ENCODE measurements at places on chromosomes 4 and X.

DNA sequence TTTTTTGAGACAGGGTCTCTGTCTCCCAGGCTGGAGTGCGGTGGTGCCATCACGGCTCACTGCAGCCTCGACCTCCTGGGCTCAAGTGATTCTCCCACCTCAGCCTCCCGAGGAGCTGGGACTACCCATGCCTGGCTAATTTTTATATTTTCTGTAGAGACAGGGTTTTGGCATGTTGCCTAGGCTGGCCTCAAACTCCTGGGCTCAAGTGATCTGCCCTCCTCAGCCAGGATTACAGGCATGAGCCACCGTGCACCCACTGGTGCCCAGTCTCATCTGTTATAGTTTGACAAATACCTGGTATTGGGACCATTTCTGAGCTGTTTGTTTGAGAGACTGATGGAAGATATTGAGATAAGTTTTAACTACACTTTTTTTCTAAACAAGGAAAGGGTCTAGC is 57.5 kb upstream of the SMIM10 start:
- DNase-seq = no peak

DNA sequence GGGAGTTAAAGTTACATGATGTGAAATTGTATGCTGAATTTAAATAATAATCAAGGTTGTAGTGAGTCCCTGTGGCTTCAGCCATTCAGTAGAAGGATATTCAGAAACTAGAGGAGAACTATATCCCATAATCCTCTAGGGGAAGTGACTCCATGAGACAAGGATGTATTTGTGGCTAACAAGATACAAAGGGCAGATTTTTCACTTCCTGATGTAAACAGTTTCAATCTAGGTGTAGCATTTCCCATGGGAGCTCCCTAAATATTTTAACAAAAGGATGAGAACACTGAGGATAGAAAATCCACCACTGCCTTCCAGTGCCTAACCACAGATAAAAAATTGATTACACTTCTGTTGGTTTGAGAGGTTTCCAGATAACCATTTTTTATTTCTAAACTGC is 435.4 kb upstream of the TENM3 start:
- no peak for DNase-seq

DNA sequence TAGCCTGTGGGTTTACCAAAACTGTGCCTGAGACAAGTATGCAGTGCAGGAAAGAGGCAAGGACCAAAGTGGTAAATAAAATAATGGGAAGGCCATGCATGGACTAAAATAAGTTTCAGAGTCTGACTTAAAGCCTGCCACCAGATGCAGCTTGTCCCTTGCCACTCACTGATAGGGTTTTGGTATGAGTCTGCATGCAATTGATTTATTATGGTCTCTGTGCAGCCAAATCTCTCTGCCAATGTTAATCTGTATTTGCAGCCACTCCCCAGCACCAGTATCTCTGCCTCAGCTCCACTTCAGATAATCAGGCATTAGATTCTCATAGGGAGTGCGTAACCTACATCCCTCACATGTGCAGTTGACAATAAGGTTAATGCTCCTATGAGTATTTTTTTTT is 5.5 kb upstream of the FGF2 start:
- peak; percentile 7 for DNase-seq

GRCh38 chr4:172683021-172683420 is 485.6 kb upstream of the GALNT7 start:
- no peak for DNase-seq

DNA sequence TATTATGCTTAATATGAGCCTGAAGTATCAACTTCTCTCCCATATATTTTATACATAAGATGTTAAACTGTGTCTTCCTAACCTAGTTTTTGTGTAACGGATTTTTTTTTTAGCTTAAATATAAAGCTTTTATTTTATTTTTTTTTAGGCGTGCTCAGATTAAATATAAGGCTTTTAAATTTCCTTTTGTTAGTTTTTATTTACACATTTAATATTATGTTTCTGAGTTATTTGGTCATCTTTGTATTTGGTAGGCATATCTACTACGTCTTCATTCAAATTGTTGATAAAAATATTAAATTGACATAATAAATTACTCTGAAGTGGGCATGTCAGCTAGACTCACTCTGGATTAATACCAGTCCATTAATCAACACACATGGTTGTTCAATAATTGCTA is 4.2 kb downstream of the SLAIN2 start:
- DNase-seq = no peak

- no peak for DNase-seq
Measured at GRCh38 chr4:70754990-70755688, 33.4 kb downstream of the RUFY3 start.

DNA sequence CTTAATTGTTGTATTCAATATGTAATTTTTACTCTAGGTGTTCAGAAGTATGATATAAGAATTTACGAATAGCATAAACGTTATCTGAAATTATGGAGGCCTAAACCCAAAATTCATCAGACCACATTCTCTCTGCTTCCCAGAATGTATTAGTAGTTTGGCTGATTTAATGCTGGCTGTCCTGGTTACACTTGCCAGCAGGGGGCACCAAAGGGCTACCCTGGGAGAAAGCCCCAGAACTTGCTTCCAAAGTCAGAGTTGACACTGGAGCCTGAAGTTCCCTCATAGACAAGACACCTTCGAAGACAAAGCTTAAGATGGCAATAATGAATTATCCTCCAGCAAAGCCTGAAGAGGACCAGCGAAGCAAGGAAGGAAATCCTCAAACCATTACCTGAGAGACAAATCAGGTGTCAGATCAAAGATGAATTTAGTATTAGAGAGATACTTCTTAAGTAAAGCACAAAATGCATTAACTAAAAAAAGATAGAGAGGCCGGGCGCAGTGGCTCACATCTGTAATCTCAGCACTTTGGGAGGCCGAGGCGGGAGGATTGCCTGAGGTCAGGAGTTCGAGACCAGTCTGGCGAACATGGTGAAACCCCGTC is 11.3 kb upstream of the ANOS1 start:
- DNase-seq = peak; percentile 3

DNA sequence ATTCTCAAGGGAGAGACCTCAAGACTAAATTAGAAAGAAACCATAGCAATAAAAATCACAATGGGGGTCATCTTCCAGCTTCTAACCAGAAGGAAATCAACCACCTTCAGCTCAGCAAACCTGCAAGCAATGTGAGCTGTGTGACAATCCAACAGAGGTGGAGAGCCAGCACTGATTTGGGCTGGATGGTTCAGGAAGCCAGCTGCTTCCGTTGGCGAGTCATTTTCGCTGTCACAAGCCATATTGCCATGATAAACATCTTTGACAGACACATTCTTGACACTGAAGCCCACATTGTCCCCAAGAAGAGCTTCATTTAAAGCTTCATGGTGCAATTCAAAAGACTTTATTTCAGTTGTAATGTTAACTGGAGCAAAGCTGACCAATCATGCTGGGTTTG is 22.7 kb downstream of the F8A1 start:
- no peak for DNase-seq

- DNase-seq = no peak
Measured at GRCh38 chrX:129980540-129981199, 1.8 kb upstream of the BCORL1 start.

DNA sequence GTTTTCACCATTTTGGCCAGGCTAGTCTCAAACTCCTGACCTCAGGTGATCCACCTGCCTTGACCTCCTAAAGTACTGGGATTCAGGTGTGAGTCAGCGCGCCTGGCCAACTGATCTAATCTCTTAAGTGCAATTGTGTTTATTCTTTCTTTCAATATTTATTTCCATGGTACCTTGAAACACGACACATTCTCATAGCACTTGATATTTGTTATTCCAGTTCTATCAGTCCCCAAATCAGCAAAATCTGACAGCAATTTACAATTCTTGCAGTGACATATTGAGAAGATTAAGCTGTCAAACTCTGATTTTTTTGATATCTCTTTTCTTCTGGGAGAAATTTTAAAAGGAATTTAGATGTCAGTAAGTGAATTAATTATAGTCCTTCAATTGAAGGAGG is 218.1 kb upstream of the FAT4 start:
- no peak for DNase-seq

DNA sequence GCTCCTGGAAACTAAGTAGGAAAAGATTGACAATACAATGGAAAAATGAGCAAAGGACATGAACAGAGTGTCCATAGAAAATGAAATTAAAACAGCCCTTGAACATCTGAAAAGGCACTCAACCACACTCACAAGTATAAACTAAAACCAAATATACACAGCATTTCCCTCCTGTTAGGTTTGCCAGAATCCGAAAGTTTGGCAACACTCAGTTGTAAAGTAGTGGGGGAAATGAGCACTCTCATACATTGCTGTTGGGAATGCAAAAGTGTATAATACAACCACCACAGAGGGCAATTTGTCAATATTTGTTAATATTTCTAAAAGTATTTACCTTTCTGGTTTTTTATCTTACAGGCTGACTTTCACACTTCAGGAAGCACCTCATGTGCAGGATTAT is 84.2 kb upstream of the TMEM164 start:
- DNase-seq = no peak

DNA sequence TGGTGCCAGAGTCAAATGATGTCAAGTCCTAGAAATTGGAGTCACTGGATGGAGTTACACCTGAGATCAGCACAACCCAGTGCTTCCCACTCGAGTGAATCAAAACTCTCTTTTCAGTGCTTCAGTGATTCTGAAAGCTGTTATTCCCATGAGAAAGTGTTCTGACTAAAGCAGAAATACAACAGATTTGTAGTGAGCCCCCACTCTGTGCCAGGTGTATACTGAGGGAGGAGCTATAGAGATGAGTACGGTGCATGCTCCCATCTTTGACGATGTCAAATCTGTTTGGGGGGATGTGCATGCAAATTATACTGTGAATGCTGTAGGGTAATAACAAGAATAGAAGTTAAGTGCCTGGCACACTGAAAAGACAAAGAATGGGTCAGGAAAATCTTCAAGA is 330.2 kb downstream of the HS3ST1 start:
- DNase-seq = no peak

GRCh38 chr4:13601048-13601447 is 26.5 kb downstream of the BOD1L1 start:
- no peak for DNase-seq

DNA sequence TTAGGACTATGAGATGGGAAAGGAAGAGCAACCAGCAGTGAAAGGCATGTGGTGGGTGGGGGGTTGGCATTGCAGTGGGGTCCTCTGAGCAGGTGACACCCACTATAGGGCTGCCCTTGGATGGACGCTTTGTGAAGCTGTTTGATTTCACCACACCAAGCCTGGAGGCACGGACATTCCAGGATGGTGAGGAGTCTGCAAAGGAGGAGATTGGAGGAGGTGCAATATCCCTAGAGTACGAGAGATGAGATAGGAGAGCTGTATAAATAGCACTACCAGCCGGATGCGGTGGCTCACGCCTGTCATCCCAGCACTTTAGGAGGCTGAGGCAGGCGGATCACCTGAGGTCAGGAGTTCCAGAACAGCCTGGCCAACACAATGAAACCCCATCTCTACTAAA is 42.3 kb downstream of the SHOX start:
- DNase-seq = no peak

GRCh38 chr4:48141048-48141447 is 7.0 kb upstream of the TXK start:
- no peak for DNase-seq

DNA sequence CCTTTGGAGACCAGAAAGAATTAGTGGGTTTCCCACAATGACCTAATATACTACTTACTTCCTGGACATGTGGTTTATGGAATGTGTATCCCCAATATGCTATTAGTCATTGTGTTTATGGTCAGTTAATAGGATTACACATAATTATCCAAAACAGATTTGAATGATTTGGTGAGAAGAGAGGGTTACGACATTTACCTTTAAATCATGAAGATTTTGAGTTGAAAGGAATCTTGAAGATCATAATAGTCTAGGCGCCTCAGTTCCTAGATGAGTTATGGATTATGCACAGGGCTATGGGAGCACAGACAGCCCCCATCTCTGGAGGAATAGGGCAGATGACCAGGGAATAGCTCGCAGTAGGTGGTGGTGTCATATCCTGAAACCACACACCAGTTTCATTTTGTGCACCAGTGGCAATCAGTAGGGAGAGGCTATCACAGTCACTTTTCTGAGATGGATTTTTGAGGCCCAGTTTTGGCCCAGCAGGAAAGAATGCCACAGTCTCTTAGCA is 61.3 kb downstream of the SEPTIN11 start:
- DNase-seq = no peak

- no peak for DNase-seq
Measured at GRCh38 chr4:8860892-8861575, 10.6 kb downstream of the HMX1 start.

DNA sequence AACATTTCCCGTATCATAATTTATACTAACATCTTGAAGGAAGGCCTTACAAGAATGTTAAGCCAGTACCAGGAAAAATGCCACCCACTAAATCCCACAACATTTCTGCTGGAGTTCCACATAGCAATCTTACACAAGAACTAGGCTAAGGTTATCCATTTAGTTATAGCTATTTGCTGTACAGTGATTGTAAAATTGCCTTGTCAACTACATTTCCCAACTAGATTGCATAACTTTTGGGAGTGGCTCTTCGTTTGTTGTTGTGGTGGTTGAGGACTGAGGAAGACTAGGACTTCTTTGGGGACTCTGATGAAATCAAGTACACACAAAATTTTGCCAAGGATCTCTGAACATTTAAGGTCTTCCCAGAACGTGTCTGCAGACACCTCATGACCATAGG is 8.0 kb downstream of the IBSP start:
- DNase-seq = no peak

DNA sequence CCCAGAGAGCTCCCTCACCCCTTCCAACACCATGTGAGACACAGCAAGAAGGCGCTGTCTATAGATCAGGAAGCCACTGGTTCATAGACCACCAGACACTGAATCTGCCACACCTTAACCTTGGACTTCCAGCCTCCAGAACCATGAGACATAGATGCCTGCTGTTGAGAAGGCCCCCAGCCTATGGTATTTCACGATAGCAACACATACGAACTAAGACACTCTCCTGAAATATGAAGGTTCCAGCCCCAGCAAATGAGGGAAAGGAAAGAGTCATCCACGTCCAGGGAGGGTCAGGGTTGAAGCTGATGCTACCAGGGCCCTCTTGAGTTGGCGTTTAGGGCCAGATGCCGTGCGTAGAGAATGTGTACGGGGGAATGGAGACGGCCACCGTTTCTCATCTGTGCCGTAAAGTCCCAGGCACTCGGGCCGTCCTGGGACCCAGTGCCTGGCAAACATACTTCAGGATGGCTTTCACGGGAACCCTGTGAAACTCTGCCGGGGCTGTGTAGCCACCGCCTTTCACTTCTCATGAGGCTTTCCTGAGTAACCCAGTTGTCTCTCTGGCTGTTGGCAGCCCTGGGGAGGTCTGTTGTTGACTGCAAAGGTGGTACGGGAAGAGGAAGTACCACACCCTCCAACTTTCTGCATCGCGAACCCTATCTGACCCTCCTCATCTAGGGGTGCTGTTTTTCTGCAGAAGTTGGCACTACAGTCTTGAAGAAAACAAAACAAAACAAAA is 17.7 kb upstream of the P2RY8 start:
- no peak for DNase-seq

DNA sequence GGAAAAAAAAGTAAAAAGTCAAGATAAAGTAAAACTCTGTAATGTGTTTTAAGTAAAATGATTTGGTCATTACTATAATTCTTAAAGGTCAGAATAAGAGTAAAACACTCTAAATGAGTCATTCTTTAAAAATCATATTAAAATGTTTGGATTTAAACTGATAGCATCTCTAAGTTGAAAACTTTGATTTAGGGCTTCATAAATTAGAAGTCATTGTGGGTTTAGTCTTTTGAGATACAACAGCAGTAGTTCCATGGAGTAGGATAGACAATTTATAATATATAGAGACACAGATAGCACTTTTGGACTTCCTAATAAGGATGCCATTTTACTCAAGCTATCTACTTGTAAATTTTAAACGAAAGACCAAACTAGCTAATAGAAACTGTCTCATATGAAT is 77.1 kb upstream of the PABPC4L start:
- DNase-seq = no peak

GRCh38 chr4:139655116-139655515 is 10.5 kb upstream of the MGST2 start:
- DNase-seq = no peak

Measured in nucleus accumbens (tissue), 56 donors.